D721Med (cell line): ENCODE measurements at places on chromosomes 6 and 20.

GRCh38 chr6:88725111-88725975 is 238.1 kb downstream of the RNGTT start:
- no peak for DNase-seq

GRCh38 chr6:144123836-144124235 is 26.5 kb upstream of the STX11 start:
- DNase-seq = no peak

DNA sequence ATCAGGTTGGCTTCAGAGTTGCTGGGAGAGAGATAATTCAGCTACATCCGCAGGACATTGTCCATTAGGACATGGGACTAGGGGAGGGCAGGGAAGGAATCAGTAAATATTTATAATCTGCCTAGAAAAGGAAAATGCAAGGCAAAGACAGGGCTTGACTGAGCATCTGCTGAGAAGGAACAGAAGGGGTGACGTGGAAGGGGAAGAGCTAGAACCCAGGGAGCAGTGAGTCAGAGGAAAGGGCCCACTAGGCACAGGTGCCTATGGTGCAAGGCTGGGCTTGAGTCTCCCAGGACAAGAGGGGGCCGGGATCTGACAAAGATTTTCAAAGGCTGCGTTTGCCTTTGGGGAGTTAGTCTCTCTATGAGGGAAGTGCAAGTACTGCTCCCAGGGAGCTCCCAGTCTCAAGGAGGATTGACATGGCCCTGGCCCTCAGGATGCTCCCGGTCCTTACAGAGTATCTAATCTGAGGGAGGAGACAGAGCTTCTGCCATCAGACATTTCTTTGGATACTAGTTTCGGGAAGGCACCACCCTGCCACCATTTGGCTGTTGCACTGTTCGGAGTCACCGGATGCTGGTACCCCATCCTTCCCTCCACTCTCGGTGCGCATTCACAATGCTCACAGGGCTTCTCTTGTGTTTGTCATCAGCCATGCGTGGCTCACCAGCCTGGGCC is 21.9 kb downstream of the VEGFA start:
- DNase-seq = no peak

DNA sequence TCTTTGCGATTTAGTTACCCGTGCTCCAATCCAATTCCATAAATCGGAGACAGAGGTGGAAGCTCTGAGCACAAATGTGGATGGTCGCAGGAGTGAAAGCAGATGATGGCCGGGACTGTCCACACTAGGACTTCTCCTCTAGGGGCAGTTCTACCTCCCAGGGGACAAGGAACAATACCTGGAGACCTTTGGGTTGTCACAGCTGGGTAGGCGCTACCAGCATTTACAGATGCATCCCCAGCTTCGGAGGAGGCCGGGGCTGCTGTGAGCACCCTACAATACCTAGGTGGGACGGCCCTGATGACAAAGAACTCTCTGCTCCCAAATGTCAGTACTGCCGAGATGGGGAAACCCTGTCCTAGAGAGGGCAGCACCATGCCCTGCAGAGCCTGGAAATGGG is 195.9 kb upstream of the CDH4 start:
- DNase-seq = no peak

GRCh38 chr20:37777012-37777950 is 83.5 kb downstream of the CTNNBL1 start:
- DNase-seq = no peak

- no peak for DNase-seq
Observed at GRCh38 chr20:10185741-10186558, 32.7 kb upstream of the SNAP25 start.
